ENCODE measurements at places on chromosomes 6 and 20.

DNA sequence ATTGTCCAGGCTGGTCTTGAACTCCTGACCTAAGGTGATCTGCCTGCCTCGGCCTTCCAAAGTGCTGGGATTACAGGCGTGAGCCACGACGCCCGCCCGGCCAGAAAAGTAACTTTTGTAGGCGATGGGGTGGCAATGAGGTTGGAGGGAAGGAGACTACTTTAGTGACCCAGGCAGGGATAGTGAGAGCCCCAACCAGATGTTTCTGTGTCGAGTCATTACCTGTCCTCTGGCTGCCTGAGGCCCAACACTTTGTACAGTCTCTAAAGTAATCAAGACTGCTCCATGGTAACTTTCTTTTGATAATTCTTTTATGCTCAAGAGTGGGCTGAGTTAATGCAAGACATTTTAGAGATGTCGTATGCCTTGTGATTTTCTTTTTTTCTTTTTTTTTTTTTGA is 6.8 kb downstream of the SASH1 start:
- DNase-seq = no peak

DNA sequence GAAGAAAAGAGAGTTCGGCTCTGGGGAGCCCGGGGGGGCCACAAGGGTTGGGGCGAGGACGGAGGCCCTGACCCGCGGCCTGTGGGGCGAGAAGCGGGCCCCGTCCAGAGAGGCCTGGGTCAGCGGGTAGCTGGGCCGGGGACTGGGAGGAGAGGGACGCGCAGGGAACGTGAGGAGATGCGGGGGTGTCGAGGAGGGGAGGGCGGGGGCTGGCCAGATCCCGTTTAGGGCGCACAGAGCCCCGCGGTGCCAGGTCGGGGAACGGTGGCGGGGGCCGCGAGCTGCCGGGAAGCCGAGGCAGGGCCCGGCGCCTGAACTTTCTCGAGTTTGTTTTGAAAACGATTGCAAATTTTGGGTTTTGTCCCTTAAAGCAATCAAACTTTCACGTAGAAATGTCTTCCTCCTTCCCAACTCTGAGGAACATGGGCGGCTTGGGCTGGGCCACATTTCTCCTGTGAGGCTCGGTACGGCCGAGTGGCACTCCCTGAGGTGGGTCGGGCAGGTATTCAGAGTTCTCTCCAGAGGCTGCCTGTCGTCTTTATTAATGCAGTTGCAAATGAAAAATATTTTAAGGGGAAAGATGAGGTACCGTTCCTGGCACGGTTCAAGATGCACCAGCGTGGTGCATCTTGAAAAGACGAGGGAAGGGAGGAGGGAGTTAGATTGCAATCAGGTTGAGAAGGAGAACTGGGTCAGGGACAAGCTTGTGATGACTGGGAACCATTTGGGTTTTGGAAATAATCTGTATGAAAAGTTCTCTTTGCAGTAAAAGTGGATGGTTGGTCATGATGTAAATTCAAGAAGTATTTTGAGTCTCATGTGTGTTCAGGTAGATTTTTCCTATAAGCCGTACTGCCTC is 972 bp downstream of the RNF8 start:
- peak; percentile 3 for DNase-seq

DNA sequence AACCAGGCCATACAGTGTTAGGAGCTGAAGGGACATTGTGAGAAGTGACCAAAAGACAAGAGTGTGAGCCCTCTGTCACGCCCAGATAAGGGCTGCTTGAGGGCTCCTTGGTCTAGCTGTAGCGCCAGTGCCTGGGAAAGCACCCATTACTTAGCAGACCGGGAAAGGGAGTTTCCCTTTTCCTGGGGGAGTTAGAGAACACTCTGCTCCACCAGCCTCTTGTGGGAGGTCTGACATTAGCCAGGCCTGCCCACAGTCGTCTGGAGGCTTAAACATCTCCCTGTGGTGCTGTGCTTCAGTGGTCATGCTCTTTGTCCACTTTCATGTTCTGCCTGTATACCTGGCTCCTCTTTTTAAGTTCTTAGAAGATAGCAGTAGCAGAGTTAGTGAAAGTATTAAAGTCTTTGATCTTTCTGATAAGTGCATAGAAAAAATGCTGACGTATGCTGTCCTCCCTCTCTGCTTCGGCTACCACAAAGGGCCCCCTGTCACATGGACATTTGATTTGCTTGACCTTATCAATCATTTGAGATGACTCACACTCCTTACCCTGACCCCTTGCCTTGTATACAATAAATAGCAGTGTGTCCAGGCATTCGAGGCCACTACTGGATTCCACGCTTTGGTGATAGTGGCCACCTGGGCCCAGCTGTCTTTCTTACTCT is 201.5 kb upstream of the ECI2 start:
- DNase-seq = no peak

- no peak for DNase-seq
Observed at GRCh38 chr20:32889281-32889680, 30.6 kb downstream of the EFCAB8 start.

- no peak for DNase-seq
Observed at GRCh38 chr6:85662251-85662650, 19.6 kb upstream of the SYNCRIP start.

DNA sequence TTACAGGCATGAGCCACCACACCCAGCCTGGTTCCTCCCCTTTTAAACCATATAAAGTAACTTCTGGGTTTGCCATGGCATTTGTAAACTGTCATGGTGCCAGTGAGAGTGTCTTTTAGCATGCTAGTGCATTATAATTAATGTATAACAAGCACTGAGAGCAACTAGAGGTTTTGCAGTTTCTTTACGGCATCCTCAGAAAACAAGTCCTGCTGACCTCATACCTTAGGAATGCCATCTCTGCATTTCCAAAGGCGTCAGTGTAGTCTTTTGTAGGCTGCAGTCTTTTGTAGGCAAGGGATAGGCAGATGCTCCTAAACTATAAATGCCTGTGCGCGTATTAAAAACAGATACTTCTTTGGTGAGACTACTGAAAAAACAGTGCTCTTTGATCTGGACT is 75.0 kb upstream of the EZR start:
- no peak for DNase-seq

GRCh38 chr20:33636776-33637175 is 25.4 kb upstream of the C20orf144 start:
- DNase-seq = no peak

DNA sequence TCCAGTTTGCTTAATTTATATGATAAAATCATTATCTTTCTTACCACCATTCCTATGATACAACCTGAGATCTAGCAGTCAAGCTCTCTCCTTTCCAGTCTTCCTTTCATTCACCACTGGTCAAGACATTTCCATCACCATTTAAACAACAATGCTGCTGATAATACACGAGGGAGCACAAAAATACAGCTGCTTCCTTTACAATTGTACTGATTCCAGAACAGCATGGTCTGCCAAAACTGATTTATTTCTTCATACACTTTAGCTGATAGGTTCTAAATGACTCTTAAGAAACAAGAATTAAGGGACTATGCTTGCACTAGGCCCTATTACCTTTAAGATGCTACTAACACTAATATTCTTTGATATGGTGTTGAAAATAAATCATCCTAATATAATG is 65.0 kb downstream of the EPM2A start:
- no peak for DNase-seq

DNA sequence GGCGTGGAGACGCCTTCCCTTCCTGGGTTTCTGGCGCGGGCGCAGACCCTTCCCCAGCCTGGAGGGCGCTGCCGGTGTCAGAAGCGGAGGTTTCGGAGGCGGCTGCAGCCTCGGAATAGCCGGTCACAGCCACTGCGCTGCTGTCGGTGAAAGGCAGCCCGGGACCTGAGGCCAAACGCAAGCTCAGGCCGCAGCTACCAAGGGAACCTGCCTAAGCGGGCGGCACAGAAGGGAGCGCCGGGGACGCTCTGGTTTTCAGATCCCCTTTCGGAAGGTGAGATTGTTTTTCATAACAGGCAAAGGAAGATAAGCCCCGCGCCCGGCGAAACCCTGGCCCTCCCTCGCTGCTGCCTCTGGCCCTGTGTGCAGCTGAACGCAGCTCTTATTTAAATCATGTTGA is 116.5 kb downstream of the FAM120B start:
- DNase-seq = no peak

DNA sequence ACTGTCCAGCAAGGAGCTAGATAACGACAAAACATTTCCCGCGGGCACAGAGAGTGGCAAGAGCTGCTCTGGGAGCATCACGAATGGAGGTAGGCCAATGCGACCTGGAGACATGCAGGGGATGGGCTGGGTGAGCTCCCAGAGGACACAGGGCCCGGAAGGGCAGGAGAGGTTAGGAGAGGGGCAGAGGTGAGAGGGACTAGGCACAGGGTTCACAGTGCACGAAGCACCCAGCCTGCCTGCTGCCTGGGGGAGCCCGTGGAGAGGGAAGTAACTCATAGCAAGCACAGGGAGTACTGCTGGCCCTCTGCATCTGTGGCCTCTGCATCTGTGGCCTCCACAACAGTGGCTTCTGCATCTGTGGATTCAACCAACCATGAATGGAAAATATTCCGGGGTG is 126.5 kb downstream of the HUS1B start:
- DNase-seq = no peak

DNA sequence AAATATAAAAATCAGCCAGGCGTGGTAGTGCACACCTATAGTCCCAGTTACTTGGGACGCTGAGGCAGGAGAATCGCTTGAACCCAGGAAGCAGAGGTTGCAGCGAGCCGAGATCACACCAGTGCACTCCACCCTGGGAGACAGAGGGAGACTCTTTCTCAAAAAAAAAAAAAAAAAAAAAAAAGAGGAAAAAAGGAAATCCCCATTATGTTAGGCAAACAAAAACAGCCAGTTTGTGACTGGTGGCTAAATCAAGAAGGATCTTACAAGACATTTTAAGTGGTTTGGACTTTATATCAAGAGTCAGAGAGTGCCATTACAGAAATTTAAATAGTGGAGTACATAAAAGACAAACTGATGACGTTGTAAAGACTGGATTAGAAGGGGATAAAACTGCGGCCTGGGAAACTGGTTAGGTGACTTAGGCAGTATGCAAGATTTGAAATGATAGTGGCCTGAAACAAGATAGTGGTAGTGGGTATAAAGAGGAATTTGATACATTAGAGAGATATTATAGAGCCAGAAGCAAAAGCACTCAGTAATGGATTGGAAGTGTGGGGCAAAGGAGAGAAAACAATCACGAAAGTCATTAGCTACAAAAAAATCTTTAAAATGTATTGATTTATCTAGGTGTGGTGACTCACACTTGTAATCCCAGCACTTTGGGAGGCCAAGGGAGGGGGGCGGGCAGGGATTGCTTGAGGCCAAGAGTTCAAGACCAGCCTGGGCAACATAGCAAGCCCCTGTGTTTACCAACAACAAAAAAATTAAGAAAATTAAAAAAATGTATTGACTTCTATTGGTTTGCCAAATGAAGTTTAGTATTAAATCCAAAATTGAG is 1.7 kb upstream of the MYO6 start:
- no peak for DNase-seq

GRCh38 chr6:99002831-99003230 is 55.1 kb upstream of the FBXL4 start:
- no peak for DNase-seq
